ENCODE measurements at places on chromosomes 5 and 9. TPM values are rescaled to one million over a fixed set of nuclear protein-coding genes. Genes with fewer than 3 reads are reported as not detected.

Gene TRAF1
- 2.6 TPM for total RNA-seq

Gene PFN3
- not detected for total RNA-seq

Gene DIPK1B
- total RNA-seq: 0.77 TPM

Gene FSTL4
- total RNA-seq: not detected

Gene SCGB3A2
- not detected for total RNA-seq
